ENCODE measurements at places on chromosomes 5 and 9.

- no peak for DNase-seq
Measured at GRCh38 chr9:97935276-97935675, 2.7 kb downstream of the HEMGN start.

DNA sequence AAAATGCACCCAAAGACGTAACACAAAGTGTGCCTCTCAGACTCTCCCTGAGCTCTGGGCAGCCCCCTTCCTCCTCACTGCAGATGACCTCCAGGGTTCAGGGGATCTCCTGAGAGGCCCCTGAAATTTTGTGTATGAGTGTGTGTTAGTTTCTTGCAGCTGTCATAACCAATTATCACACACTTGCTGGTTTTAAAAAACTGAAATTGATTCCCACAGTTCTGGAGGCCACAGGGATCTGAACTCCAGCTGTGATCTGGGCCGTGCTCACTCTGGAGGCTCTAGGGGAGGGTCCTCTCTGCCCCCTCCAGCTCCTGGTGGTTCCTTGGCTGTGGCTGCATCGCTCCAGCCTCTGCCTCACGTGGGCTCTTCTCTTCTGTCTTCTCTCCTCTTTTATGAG is 58.8 kb downstream of the OLFM1 start:
- no peak for DNase-seq

DNA sequence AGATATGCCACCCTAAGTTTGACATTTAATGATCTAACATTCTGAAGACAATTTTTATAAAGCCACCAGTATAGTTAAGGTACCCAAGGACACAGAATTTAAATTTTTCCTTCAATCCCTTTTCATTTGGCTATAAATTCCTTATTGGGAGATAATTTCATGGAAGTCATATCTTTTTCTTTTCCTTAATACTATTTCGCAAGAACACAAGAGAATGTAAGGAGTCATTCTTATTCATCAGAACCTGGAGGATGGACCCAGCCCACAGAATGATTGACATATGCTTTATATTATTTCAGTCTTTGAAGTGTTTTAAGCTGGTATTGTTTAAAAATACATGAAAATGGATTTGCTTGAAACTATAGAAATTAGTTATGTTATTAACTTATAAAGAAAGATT is 79.6 kb downstream of the DROSHA start:
- DNase-seq: no peak

DNA sequence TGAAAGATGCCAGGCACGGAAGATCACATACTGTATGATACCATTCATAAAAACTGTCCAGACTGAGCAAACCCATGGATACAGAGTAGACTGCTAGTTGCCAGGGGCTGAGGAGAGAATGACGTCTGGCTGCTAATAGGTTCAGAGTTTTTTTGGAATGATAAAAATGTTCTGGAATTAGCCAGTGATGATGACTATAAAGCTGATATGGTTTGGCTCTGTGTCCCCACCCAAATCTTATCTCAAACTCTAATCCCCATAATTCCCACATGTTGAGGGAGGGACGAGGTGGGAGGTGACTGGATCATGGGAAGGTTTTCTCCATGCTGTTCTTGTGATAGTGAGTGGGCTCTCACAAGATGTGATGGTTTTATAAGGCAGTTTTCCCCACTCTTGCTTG is 37.4 kb downstream of the CAMSAP1 start:
- DNase-seq: no peak

DNA sequence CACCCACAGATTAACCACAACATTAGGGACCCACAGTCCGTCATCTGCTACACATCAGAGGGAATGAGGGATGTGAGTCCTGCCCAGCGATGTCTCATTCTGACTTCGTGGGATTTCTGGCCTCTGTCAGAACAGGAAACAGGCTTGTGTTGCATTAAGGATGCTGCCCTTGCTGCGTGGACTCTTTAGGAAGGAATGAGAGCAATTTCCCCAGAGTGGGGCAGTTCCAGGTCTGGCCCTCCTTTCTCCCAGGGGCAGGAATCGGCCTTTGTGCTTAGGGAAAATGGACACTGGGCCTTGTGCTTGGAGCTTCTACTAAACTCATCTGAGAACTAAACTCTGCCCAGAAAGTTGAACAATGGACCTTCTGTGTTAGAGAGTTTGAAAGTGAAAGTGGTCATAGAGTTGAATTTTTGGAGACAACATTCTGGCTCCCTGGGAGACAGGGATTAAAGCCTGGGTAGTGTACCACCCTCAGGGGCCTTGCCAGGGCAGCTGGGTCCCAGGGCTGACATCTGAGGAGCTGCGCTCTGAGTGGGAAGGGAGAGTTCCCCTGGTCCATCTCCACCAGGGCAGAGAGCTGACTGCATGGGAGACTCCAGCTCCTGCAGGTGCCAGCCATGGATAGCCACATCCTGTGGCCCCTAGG is 37.8 kb upstream of the S1PR3 start:
- no peak for DNase-seq

DNA sequence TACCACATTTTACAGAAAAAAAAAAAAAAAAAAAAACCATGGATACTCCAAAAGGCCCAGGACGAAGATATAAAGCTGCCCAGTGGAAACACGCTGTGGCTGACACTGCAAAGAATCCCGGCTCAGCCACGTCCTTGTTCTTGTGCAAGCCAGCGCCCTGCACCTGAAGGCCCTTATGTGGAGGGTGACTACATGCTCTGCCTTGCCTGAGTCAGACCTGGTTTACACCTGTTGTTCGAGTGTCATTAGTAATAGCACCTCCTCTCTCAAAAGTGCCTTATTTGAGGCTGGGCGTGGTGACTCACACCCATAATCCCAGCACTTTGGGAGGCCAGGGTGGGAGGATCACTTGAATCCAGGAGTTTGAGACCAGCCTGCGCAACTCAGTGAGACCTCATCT is 54.3 kb upstream of the ZSWIM6 start:
- no peak for DNase-seq

GRCh38 chr5:80921026-80921425 is 39.1 kb upstream of the RASGRF2 start:
- no peak for DNase-seq

- no peak for DNase-seq
Measured at GRCh38 chr5:55991768-55992486, 2.8 kb downstream of the IL6ST start.

GRCh38 chr5:151718153-151718552 is 31.4 kb upstream of the SPARC start:
- DNase-seq: no peak
